ENCODE measurements at places on chromosomes 13 and 19.

DNA sequence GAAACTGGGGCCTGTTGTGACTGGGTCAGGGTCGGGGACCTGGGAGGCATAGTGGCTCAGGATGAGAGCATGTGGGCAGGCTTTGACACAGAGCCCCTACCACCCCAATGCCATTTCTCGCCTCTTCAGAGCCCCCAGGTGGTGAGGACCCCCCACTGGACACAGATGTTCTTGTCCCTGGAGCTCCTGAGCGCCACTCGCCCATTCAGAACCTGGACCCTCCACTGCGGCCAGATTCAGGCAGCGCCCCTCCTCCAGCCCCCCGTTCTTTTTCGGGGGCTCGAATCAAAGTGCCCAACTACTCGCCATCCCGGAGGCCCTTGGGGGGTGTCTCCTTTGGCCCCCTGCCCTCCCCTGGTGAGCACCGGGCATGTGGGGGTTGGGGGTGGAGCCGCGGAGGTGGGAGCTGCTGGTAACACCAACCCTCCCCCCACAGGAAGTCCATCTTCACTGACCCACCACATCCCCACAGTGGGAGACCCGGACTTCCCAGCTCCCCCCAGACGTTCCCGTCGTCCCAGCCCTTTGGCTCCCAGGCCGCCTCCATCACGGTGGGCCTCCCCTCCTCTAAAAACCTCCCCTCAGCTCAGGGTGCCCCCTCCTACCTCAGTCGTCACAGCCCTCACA is 10.4 kb downstream of the IGFLR1 start:
- no peak for DNase-seq

GRCh38 chr13:42688821-42689220 is 92.6 kb upstream of the FAM216B start:
- no peak for DNase-seq

GRCh38 chr13:43348397-43348796 is 325.0 kb downstream of the DNAJC15 start:
- DNase-seq = no peak

- no peak for DNase-seq
Observed at GRCh38 chr19:4130744-4131438, 7.0 kb upstream of the MAP2K2 start.

GRCh38 chr19:3556978-3557460 is 367 bp downstream of the MFSD12 start:
- DNase-seq = no peak

DNA sequence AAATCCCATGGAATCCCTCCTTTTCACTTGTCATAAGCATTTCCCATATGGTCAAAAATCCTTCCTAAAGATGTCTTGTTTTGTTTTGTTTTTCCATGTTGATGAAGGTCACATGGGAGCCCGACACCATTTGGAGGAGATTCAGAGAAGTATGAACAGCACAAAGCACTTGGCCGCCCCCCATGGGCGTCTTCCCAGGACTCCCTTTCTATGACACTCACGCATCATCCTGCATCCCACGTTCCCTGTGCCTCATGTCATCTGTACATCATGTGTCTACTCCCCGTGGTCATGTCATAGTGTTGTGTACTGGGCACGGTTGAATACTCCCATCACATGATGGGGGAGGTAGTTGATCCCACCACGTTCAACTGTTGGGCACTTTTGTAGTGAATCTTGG is 2.0 kb downstream of the ZSCAN1 start:
- no peak for DNase-seq

DNA sequence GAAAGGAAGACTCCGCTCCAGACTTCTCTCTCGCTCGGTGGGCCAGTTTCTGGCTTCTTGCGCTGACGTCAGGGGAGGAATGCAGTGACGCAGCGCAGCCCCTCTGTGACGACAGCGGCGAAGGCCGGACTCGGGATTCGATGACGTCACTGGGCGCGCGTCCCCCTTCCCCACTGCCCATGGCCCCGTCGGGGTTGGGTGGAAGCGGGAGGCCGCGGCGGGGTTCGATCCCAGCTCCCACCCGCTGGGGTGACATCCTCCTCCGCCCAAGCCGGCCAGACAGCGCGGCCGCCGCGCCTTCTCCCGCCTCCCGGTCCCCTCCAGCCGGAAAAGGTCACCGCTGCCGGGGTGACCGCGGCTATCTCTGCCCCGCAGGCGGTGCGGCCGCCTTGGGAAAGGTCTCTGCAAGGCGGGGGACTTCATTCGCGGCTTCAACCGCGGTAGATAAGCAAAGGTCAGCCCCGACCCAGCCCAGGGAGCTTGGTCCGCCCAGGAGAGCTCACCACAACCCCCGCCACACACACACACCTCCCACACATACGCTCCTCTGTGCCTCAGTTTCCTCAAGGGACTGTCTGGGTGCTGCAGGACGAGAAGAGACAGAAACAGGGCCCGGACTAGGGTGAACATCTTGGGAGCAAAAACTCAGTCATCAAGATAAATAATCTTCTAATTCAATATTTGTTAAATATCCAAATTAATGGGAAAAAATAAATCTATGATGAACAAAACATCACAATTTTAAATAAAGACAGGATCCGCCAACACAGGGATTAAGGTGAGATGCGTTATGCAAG is 844 bp upstream of the RFX1 start:
- peak; percentile 70 for DNase-seq

DNA sequence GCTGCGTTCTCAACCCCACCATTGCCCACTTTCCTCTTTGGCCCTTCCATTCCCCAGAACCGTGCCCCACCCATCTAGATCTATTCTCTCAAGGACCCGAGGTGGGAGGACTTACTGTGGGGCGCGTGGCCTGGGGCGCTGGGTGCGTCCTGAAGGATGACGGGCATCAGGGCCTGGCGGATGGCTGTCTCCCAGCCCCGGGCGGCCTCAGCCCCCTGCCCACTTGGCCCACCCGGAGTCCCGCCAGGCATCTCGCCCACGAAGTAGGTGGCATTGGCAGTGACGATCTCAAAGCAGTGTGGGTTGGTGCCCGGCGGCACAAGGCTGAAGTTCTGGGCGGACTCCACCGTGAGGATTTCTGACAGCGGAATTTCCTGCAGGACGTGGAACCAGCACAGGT is 23.2 kb downstream of the PRKD2 start:
- DNase-seq = no peak

DNA sequence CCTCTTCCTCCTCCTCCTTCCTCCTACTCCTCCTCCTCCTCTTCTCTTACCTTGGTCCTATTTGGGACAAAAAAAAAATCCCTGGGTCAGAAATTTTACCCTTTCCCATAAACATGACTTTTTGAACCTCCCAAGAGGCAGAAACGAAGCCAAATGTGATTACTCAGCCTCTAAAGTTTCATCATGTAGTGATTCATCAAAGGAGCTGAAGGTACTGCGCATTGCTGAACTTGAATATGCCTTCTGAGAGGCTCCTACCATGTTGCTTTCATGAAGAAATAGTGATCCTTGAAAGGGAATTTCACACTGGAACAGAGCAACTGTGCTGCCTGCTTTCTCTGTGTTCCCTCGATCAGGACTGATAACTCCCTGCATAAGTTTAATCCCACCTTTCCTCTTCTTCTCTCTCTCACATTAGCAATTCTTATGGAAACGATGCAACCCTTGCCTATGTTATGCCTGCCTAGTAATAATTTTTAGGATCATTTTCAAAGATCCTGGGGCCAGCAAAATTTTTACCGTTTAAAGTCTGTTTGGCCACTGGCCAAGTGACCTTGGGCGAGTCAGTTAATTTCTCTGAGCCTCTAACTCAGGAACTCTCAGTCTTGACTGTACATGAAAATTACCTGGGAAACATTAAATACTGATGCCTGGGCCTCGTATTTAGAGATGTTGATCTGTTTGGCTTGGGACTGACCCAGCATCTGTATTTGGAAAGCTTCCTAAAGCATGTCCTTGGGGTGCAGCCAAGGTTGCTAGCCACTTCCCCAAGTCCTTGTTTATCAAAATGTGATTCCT is 149.5 kb downstream of the DCT start:
- no peak for DNase-seq

GRCh38 chr19:491146-491741 is 5.0 kb upstream of the MADCAM1 start:
- peak; percentile 74 for DNase-seq

DNA sequence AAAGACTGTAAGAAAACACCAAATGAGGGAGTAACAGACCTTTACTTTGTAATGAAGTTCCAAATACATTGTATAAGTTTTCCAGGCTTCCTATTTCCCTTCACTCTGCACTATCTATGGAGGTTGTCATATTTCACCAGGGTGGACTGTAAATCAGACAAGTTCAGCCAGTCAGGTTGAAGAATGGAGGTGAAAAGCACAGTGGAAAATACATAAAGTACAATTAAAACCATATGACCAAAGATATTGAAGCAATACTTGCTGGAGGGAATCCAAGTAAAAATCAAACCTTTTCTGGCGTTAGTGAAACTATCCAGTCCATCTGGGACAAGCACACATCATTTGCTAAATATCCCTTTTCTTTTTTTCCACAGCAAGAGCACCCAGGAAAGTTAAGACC is 3.2 kb downstream of the LHFPL6 start:
- no peak for DNase-seq

- peak; percentile 91 for DNase-seq
Observed at GRCh38 chr19:50728084-50728737, 5.0 kb downstream of the CLEC11A start.

GRCh38 chr13:33721724-33722123 is 96.2 kb upstream of the RFC3 start:
- no peak for DNase-seq

- no peak for DNase-seq
Observed at GRCh38 chr13:110103026-110103425, 203.9 kb downstream of the COL4A1 start.

GRCh38 chr13:72505376-72505775 is 222.1 kb downstream of the MZT1 start:
- DNase-seq = no peak

DNA sequence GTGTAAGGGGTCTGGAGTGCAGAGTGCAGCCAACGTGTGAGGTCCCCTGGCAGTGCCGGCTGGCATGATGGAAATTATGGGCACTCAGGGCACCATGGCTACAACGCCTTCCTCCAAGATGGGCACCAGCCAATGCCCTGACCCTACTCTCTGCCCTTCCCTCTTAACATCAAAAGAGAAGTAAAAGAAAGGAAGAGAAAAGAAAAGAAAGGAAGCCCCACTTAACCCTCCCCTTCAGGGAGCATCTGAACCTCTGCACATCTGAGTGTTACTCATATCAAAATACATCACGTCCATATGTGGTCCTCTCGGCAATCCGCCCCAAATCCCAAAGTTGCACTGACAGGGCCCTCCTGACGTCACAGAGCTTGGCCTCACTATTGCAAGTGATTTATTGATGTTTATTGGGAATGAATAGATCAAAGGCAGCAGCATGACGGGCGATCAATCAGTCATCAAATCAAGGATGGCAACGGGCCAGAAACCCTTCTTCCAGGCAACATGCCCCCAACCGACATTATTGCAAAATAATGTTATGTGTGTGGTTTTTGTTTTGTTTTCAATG is 1.3 kb downstream of the TSHZ3 start:
- DNase-seq = no peak

DNA sequence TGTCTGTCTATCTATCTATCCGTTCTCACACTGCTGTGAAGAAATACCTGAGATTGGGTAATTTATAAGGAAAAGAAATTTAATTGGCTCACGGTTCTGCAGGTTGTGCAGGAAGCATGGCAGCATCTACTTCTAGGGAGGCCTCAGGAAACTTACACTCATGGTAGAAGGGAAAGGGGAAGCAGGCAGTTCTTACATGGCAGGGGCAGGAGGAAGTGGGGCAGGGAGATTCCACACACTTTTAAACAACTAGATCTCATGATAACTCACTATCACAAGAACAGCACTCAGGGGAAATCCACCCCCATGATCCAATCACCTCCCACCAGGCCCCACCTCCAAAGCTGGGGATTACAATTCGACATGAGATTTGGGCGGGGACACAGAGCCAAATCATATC is 105.3 kb downstream of the SLC10A2 start:
- DNase-seq = no peak

- no peak for DNase-seq
Observed at GRCh38 chr13:44844786-44845185, 144.5 kb downstream of the NUFIP1 start.

- DNase-seq = no peak
Observed at GRCh38 chr13:67860315-67860714, 630.2 kb upstream of the PCDH9 start.

- DNase-seq = no peak
Observed at GRCh38 chr13:46667687-46668281, 114.8 kb downstream of the LRCH1 start.

DNA sequence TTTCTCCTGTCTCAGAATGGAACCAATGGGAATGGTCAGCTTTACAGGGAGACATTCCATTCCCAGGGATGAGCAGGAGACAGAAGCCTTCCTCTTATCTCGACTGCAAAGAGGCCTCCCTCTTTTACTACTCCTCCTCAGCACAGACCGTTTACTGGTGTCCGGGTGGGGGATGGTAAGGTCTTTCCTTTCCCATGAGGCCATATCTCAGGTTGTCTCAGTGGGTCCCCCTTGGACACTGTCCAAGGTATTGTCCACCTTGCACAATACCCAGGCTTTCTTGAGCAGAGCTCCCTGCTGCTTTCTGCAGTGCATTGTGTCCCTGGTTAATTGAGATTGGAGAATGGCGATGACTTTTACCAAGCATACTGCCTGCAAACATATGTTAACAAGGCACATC is 7.5 kb upstream of the ZNF808 start:
- no peak for DNase-seq

GRCh38 chr19:18654469-18654868 is 17.6 kb downstream of the KLHL26 start:
- no peak for DNase-seq

- peak; percentile 85 for DNase-seq
Observed at GRCh38 chr13:91482427-91482826, 84.0 kb downstream of the GPC5 start.

DNA sequence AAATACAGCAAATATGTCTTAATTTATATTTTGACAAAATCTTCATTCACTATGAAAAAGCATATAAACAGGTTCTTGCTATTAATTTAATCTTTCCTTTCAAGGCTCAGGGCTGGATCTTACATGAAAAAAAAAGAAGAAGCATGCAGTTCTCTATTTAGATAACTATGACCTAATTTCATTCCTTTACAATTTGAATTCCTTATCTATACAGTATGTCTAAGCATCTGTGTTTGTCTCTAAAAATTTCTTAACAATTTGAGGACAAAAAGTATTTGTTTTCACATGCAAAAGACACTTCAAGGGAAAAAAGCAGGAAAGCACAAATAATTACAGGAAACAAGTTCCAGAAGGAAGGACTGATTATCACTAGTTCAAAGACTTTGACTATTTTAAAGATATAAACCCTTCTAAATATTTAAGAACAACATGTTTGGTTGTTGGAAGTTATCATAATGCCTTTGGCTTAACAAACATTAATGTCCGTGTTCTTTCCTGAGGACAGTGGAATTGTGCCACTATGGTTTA is 157.5 kb downstream of the TBC1D4 start:
- no peak for DNase-seq

GRCh38 chr13:34847766-34848165 is 94.3 kb upstream of the NBEA start:
- DNase-seq = no peak
